ENCODE measurements at places on chromosomes 12 and 14.

DNA sequence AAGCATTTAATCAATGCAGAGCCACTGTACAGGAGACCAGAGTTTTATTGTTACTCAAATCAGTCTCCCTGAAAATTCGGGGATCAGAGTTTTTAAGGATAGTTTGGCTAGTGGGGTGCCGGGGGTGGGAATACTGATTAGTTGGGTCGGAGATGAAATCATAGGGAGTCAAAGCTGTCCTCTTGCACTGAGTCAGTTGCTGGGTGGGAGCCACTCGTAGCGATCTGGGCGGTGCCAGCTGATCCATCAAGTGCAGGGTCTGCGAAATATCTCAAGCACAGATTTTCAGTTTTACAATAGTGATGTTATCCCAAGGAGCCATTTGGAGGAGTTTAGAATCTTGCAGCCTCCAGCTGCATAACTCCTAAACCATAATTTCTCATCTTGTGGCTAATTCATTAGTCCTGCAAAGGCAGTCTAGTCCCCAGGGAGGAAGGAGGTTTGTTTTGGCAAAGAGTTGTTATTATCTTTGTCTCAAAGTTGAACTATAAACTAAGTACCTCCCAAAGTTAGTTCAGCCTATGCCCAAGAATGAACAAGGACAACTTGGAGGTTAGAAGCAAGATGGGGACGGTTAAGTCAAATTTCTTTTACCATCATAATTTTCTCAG, 169.4 kb upstream of the PLEKHG7 start:
- DNase-seq: no peak

GRCh38 chr14:46368275-46368674, 283.3 kb downstream of the RPL10L start:
- DNase-seq: no peak

GRCh38 chr12:122029620-122030423, 8.1 kb downstream of the BCL7A start:
- DNase-seq: no peak

DNA sequence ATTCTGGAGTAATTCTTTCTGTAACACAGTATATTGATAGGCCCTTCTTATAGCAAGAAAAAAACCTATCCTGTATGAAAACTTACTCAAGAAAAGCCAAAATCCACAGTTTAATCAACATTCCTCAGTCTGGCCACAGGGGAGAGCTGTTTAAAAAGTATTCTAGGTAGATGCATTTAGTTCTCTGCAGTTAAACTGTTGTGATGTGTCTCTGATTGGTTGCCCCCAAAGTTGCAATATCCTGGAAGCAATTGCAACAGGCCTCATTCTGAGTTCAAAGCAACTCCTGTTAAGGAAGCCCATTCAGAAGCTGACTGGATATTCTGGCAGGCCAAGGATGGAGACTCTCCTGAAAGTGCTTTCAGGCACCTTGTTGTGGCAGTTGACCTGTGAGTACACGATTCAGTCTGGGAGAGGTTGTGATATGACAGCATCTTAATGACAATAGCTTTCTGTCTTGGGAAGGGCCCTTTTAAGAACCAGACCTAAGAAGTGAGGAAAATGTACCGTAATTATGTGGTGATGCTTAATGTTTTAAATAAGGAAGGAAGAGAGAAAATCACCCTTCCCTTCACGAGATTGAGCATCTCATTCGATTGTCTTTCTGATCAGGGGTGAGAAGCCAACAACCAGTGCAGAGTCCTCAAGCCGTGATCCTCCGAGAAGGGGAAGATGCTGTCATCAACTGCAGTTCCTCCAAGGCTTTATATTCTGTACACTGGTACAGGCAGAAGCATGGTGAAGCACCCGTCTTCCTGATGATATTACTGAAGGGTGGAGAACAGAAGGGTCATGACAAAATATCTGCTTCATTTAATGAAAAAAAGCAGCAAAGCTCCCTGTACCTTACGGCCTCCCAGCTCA, 420.7 kb downstream of the DAD1 start:
- no peak for DNase-seq

- DNase-seq: no peak
Observed at GRCh38 chr14:58954052-58954451, 234.4 kb upstream of the DAAM1 start.

DNA sequence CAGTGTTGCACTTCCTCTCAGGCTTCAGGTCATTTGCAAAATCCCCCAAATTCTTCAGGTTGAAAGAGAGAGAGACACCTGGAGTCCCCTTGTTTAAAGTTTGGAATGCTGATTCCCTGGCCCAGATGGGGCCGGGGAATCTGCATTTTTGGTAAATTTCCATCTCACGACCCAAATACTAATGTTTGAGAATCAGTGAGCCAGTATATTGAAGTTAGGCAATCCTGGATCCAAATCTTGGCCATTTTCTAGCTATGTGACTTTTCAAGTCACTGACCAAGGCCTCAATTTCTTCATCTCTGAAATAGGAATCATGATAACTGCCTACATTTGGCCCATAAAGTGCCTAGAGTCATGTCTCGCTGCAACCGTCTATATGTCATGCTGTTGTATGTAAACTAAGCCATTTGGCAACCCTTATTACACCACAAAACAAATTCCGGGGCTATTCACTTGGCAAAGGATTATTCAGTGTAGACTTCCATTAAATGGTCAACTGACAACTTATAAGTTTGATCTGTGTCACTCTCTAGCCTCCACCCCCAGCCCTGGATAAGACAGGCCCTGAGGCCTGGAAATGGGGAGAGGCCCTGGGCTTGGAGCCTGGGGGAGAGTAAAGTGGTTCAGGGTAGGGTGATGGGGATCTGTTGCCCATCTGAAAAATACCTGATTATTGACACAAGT, 3.7 kb upstream of the ZFP36L1 start:
- DNase-seq: no peak

DNA sequence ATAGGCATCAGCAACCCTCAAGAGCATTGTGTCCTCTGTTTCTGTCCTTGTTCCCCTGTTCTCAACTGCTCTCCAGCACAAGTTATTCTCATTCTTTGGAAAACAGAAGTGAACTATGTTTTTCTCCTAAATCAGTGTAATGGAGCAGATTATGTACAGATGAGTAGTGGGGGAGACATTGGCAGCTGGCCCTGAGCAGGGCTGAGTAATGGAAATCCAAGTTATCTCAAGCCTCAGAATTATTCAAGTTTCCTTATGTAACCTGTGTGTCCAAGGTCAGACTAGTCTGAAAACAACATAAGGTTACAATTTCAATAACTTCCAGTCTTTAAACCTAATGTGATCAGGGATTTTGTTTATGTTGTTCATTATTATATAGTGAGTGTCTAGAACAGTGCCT, 116.1 kb upstream of the FUT8 start:
- DNase-seq: no peak

- no peak for DNase-seq
Observed at GRCh38 chr14:38203929-38204718, 3.6 kb upstream of the SSTR1 start.

GRCh38 chr12:116266631-116267349, 10.7 kb downstream of the MED13L start:
- DNase-seq: no peak

DNA sequence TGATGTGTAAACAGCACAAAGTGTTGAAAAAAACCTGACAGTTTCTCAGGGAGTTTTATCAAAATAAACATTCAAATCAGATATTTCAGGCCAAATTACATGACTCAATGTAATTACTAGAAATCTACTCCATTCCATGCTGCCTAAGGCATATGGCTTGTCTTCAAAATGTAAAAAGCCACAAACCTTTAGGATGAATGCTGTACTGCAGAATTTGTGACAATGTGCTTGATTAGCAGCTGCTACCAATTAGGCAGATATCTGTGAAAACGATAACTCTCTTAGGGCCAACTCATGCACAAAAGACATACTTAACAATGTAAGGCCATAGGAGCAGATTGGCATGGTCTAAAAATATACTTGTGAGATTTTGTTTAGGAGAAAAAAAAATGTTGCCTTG, 267.0 kb downstream of the DACT1 start:
- DNase-seq: no peak

DNA sequence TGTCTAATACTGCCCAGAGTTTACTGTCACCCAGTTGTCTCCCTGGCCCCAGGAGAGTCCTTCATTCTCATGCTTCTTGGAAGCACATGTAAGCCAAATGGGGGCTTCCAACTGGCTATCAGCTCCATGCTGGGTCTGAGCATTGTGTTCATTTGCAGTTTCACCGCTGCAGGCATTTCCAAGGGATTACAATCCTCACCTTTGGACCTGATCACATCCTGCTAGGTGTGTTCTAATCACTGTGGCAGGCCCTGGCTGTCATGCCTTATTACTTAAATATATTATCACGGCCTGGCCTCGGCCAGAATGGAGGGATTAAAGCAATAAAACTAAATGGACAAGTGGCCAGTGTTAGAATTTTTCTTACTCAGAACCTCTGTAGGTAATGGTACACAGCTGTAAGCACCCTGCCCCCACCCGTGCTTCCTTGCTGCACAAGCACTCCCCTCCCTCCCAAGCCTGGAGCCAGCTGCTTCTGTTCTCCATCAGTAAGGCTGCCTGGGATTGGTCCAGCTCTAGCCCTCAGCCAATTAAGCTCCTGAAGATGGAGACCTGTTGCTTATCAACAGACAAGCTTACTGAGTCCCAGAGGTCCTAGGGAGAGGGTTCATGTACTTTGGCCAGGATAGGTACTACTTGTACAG, 175.9 kb upstream of the RBM19 start:
- DNase-seq: no peak

DNA sequence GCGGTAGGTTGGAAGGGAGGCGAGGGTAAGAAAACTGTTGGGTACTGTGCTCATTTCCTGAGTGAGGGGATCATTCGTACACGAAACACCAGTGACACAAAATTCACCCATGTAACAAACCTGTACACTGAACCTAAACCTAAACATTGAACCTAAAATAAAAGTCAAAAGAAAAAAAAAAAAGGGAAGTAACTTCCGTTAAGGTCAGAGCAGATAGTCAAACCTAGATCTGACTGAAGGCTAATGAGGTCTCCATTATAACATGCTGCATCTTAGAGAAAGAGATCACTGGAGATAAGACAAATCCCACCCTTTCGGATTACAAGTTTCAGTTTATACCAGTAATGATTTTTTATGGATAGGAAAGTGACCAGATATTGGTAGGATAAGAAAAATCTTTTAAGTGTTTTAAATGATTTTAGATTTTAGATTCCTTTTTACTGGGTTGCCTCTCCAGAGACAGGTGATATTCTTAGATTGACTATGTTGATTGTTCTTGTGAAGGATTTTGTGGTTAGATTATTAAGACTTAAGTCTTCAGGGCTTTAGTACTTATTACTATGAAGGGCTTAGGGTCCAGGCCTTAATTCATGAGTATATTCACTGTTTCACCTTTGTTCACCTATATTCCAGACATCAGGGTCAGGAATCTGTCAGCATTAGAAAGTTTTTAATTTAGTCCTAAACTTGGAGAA, 11.2 kb upstream of the NCKAP1L start:
- no peak for DNase-seq
